ENCODE measurements at places on chromosomes 5 and 9. TPM values are rescaled to one million over a fixed set of nuclear protein-coding genes. Genes with fewer than 3 reads are reported as not detected.
A peak's percentile ranks its signal among the peaks of the same experiment; 100 is the strongest.

GRCh38 chr5:37501152-37501551, 122.0 kb downstream of the WDR70 start:
- no peak for DNase-seq

Gene PCDHGB4
- total RNA-seq: 9.3 TPM

Gene AQP3
- 41.1 TPM for total RNA-seq

Gene PCDHB11
- total RNA-seq: 6.9 TPM

Gene IFT74
- total RNA-seq: 17.0 TPM

- DNase-seq: peak; percentile 57
Measured at GRCh38 chr9:114681594-114682332, at the start of gene TEX48. TSS of gene TEX48 (minus strand) at chr9:114682192. CDS start at chr9:114671723, 10,469 bp downstream.

Gene ZDHHC11B
- not detected for total RNA-seq

- DNase-seq: no peak
Measured at GRCh38 chr9:87596862-87597261, 99.2 kb downstream of the DAPK1 start.

DNA sequence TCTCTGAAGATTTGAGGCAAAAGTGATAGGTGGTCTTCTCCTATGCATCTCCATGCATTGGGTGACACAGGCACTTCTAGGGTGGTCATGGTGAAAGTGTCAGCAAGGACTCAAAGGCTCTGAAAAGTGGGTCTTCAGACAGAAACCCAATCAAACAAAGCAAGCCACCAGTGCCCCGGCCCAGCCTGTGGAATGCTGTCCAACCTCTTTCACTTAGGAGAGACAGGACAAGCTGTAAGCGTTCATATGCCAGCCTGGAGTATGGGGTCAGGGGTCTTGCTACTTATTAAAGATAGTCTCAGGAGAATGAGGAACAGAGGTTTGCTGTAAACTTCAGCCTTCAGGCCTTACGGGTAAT, 324.5 kb downstream of the GADD45G start:
- DNase-seq: no peak

Gene DHFR
- 20.8 TPM for total RNA-seq

DNA sequence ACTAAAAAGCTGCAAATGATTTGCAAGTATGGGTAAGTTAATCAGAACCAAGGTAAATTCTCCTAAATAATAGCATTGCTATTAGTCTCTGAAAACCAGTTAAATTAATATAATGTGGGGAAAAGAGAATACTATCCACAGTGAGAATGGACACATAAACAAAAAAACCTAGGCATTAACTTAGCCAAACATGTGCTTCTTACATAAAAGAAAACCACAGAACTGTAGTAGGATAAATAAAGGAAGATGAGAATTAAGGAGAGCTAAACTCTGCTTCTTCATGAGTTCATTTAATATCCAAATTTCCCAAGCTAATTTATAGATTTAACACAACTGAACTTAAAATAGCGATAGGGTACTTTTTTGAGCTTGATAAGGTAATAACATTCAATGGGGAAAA, 31.8 kb downstream of the ABCA1 start:
- no peak for DNase-seq

DNA sequence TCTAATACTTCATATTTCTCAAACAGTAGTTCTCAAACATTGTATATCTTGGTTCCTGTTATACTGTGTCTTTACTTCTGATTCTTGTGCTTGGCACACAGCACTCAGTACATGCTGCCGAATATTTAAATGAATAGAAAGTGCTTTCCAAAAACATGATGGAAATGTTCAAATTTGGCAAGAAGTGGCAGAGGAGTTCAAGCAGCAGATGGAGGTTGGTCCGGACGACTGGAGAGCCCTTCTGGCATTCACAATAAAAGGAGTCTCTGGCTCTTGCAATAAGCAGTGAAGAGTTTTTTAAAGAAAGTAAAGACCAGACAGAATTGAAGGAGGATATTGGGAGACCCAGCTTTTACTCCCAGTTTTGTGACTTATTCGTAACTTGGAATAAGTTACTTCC, 36.3 kb downstream of the TSTD2 start:
- DNase-seq: no peak

GRCh38 chr5:99827136-99827535, 708.0 kb upstream of the FAM174A start:
- no peak for DNase-seq

DNA sequence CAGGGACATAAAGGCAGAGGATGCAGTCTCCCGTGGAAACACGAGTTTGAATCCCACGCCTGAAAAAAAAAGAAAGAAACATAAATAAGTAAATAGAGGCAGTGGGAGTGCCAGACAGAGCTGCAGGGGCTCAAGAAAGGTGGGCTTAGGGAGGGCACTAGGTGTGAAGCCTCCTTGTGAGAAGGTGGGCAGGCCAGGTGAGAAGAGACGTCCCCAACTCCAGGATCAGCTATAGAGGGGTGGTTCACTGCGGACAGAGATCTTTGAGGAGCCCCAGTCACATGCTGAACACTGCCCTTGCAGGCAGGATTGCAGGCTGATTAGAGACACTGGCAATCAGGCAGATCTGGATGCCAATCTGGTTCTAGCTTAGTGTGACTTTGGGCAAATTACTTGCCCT, 172.1 kb downstream of the RGS3 start:
- no peak for DNase-seq
